Activated CD4-positive, alpha-beta T cell treated with anti-CD3 and anti-CD28 coated beads, Interleukin-2, amount 10 ng/mL, durations not matched to agents 24 days and 14 days (primary cell): ENCODE measurements at places on chromosomes 16 and 17. TPM values are rescaled to one million over a fixed set of nuclear protein-coding genes. Genes with fewer than 3 reads are reported as not detected.
A peak's percentile ranks its signal among the peaks of the same experiment; 100 is the strongest.

DNA sequence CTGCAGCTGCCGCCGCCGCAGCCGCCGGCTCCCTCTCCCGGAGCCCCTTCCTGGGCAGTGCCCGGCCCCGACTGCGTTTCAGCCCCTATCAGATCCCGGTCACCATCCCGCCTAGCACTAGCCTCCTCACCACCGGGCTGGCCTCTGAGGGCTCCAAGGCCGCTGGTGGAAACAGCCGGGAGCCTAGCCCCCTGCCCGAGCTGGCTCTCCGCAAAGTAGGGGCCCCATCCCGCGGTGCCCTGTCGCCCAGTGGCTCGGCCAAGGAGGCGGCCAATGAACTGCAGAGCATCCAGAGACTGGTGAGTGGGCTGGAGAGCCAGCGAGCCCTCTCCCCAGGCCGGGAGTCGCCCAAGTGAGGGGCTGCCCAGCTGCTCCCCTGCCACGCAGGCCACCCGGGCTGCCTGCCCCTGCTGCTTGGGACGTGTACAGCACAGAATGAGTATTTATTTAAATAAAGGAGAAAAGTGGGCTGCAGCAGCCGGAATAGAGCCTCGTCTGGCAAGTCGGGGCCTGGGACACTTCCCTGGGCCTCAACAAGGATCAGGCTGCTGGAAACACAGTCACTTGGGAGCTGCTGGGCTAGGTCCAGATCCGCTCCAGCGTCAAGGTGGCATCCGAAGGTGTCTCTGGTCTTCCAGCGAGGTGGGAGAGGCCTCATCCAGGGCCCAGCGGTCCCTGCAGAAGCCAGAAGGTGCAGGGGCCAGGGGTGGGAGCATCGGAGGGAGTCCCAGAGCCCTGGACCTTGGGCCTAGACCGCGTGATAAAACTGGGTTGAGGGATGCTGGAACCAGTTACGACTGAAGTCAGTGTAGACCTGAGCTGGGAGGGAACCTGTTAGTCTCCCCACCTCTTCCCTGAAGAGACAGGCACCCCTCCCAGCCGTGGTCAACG is 8.8 kb downstream of the TBX2 start:
- peak; percentile 56 for DNase-seq
- H3K4me3 ChIP-seq: peak overlapping the region; percentile 67
- H3K27me3 ChIP-seq: peaks cover 58% of the 10 kb centered on the region
- peaks cover 2% of the 10 kb centered on the region for H3K36me3 ChIP-seq
- H3K27ac ChIP-seq: peak overlapping the region; percentile 60
- peaks cover 11% of the 10 kb centered on the region for H3K4me1 ChIP-seq

The HOXB13 gene
- total RNA-seq: not detected in 2 replicates

- no peak for DNase-seq
- H3K36me3 ChIP-seq: no peaks in the 10 kb centered on the region
- H3K27me3 ChIP-seq: no peaks in the 10 kb centered on the region
- H3K4me3 ChIP-seq: no peak overlapping the region
- no peaks in the 10 kb centered on the region for H3K4me1 ChIP-seq
- H3K27ac ChIP-seq: no peak overlapping the region
Measured at GRCh38 chr16:78065319-78065718, 34.1 kb upstream of the WWOX start.

The ESRP2 gene
- 0.07 and 0.09 TPM in 2 replicates for total RNA-seq

GRCh38 chr17:40459636-40460603 is 16.7 kb downstream of the IGFBP4 start:
- peaks cover 27% of the 10 kb centered on the region for H3K36me3 ChIP-seq
- DNase-seq: no peak
- no peak overlapping the region for H3K4me3 ChIP-seq
- H3K27me3 ChIP-seq: no peaks in the 10 kb centered on the region

GRCh38 chr16:606656-607307 is 16.9 kb downstream of the RAB40C start:
- DNase-seq: no peak
- H3K4me1 ChIP-seq: peaks cover 3% of the 10 kb centered on the region
- H3K36me3 ChIP-seq: peaks cover 3% of the 10 kb centered on the region
- no peak overlapping the region for H3K4me3 ChIP-seq

The TEDC2 gene
- total RNA-seq: 40.7 and 41.7 TPM in 2 replicates

The CCL17 gene
- 0.66 TPM in 1 of 2 replicates, not detected in the other for total RNA-seq

The ERN2 gene
- total RNA-seq: not detected in 2 replicates

DNA sequence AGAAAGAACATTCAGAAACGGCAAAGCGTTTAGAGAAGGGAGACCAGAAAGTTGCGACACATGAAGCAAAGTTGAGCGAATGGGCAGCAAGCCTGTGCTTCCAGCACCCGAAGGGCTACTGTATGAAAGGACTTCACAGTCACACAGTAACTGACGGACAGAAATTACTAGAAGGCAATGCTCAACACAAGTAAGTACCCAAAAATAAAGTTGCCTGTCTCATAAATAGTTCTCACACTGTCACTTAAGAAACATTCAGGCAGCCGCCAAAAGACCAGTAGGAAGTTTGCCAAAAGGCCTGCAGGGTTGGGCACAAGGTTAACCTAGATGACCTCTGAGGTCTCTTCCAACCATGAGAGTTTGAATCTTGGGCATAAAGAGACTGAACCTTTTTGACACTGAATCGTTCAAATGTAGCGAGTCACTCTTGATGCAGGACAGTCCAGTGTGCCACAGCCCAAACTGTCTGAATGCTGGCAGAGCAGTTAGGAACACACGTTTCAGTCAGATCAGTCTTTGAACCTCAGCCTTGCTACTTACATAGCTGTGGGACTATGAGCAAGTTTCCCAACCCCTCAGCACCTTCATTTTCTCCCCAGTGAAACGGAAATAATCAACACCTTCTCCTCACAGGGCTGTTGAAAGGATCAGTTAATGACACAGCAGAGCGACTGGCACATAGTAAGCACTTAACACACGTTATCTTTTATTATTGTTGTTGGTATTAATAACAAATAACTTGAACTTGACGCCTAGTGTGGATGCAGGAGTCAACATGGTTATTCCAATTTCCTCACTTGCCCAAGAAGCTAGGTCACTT is 10.4 kb downstream of the NCBP3 start:
- peaks cover 45% of the 10 kb centered on the region for H3K36me3 ChIP-seq
- no peak for DNase-seq
- no peaks in the 10 kb centered on the region for H3K27me3 ChIP-seq

The STX4 gene
- 49.1 and 54.8 TPM in 2 replicates for total RNA-seq

The PABPN1L gene
- not detected in 2 replicates for total RNA-seq

- H3K27ac ChIP-seq: peak within 1 kb of the TSS; percentile 98
- peak within 1 kb of the TSS; percentile 96 for H3K4me3 ChIP-seq
- peak; percentile 98 for DNase-seq
- H3K27me3 ChIP-seq: no peaks in the 10 kb centered on the region
- peaks cover 15% of the 10 kb centered on the region for H3K36me3 ChIP-seq
- H3K4me1 ChIP-seq: peaks cover 29% of the 10 kb centered on the region
Measured at GRCh38 chr17:42980274-42980765, at the start of gene RUNDC1. Gene RUNDC1, plus strand, starts transcription at chr17:42980565. Its CDS starts 12 bp downstream, at chr17:42980577.

GRCh38 chr16:17469011-17469740 is 1.6 kb downstream of the XYLT1 start:
- H3K27ac ChIP-seq: peak overlapping the region; percentile 79
- H3K4me1 ChIP-seq: peaks cover 52% of the 10 kb centered on the region
- H3K36me3 ChIP-seq: peaks cover 19% of the 10 kb centered on the region
- peak overlapping the region; percentile 89 for H3K4me3 ChIP-seq
- H3K27me3 ChIP-seq: no peaks in the 10 kb centered on the region
- DNase-seq: peak; percentile 73

The MPP3 gene
- 0.63 TPM in 1 of 2 replicates, not detected in the other for total RNA-seq

The LDAF1 gene
- total RNA-seq: 7.2 and 7.3 TPM in 2 replicates

GRCh38 chr17:83185023-83186002 is 105.9 kb downstream of the METRNL start:
- no peak overlapping the region for H3K27ac ChIP-seq
- DNase-seq: no peak
- peaks cover 2% of the 10 kb centered on the region for H3K27me3 ChIP-seq
- no peak overlapping the region for H3K4me3 ChIP-seq
- H3K4me1 ChIP-seq: peaks cover 2% of the 10 kb centered on the region
- no peaks in the 10 kb centered on the region for H3K36me3 ChIP-seq

GRCh38 chr17:48542698-48543106 is 2.2 kb downstream of the HOXB2 start:
- peak overlapping the region; percentile 95 for H3K4me3 ChIP-seq
- DNase-seq: no peak
- peaks cover 41% of the 10 kb centered on the region for H3K4me1 ChIP-seq
- peak overlapping the region; percentile 97 for H3K27ac ChIP-seq
- H3K27me3 ChIP-seq: peaks cover 2% of the 10 kb centered on the region

The PIK3R5 gene
- total RNA-seq: 32.6 and 36.8 TPM in 2 replicates

- no peak overlapping the region for H3K27ac ChIP-seq
- H3K36me3 ChIP-seq: peaks cover 2% of the 10 kb centered on the region
- H3K27me3 ChIP-seq: peaks cover 57% of the 10 kb centered on the region
- DNase-seq: no peak
Measured at GRCh38 chr17:81389585-81389984, 5.7 kb upstream of the BAHCC1 start.

- peaks cover 35% of the 10 kb centered on the region for H3K36me3 ChIP-seq
- no peak for DNase-seq
- no peak overlapping the region for H3K27ac ChIP-seq
- no peak overlapping the region for H3K4me3 ChIP-seq
Measured at GRCh38 chr16:24135624-24136565, 120.2 kb upstream of the CACNG3 start.

DNA sequence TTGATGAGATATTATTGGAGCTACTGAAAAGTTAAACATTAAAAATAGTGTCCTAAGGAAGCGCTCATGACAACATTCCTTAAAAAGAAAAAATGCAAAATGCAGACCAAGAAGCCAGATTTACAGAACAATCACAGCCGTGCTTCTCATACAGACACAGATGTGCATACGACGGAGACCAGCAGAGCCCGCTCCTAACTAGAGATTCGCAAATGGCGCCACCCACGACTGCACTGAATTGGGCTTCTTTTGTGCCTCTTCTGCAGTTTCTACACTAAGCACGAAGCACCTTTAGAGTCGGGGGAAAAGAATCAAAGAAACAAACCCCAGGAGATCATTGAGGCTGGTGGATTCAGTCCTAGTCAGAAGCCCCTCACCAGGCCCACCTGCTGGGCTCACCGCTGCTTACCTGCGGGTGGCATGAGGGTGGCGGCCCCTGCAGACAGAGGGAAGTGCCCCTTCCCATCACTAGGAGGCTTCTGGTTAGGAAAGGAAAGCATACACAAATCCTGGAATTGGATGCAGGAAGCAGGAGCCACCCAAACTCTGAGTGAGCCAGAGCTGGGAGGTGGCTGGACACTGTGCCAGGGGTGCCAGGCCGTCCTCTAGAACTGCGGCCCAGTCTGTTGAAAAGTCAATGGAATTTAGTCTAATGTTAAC is 64.9 kb upstream of the CHMP6 start:
- no peak overlapping the region for H3K27ac ChIP-seq
- H3K4me3 ChIP-seq: no peak overlapping the region
- no peaks in the 10 kb centered on the region for H3K27me3 ChIP-seq
- DNase-seq: no peak
- H3K36me3 ChIP-seq: peaks cover 40% of the 10 kb centered on the region
- peaks cover 2% of the 10 kb centered on the region for H3K4me1 ChIP-seq

DNA sequence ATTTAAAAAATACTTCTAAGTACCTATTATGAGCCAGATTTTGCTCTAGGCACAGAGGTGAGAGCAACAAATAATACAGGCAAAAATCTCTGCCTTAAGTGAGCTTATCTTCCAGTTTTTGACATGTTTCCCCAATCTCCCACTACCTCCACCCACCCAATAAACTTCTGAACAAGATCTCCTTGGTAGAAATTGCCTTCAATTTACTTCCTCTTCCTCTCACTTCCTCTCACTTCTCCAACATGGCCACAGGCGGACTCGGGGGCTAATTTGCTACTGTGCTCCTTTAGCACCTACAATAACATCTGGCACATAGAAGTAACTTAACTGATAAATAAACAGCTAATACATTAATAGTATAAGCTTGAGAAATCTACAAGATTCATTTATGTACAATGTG is 82.6 kb downstream of the CACNG1 start:
- peaks cover 28% of the 10 kb centered on the region for H3K36me3 ChIP-seq
- no peak overlapping the region for H3K27ac ChIP-seq
- H3K4me3 ChIP-seq: no peak overlapping the region

GRCh38 chr16:77330332-77331042 is 104.3 kb downstream of the ADAMTS18 start:
- no peak overlapping the region for H3K4me3 ChIP-seq
- H3K27me3 ChIP-seq: no peaks in the 10 kb centered on the region
- H3K27ac ChIP-seq: peak overlapping the region; percentile 48
- H3K36me3 ChIP-seq: no peaks in the 10 kb centered on the region
- peaks cover 7% of the 10 kb centered on the region for H3K4me1 ChIP-seq

DNA sequence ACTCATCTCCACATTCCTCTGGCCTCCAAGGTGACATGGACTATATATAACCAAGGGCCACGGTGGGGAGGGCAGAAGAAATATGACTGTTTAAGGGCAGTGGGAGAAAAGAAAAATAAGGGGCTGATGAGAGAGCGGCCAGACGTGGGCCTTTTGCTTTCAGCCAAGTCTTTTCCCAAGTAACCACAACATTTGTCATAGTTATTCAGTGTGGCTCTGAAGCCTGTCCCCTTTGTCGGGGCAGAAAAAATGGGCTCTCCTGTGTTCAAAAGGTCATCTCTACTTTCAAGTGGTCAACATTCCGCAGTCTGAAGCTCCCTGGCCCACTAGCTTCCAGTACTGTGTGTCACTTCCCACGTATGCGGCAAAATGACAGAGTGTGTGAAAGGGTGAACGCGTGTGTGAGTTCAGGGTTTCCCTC is 245.4 kb downstream of the NTN1 start:
- no peak overlapping the region for H3K27ac ChIP-seq
- H3K27me3 ChIP-seq: no peaks in the 10 kb centered on the region
- no peaks in the 10 kb centered on the region for H3K36me3 ChIP-seq
- DNase-seq: no peak
